ENCODE measurements at places on chromosomes 1 and 21.

DNA sequence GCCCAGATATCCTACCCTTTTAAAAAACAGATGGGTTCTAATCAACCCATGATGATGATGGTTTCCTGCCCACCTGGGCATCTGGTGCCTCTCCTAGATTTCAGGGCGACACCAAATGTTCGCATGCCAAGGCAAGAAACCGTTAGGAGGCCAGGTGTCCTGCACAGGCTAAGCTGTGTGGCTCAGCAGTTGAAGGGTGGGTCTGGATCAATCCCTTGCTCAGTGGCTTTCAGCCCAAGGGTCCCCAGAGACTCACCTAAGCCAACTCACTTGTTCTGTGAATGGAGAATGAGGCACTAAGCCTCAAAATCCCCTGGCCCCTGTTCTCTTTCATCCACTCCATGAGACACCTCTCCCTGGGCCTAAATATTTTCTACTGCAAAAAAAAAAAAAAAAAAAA lies 169.1 kb upstream of the EDN2 start:
- no peak for DNase-seq

- DNase-seq: peak; percentile 9
Observed at GRCh38 chr1:42979896-42980800, 21.5 kb upstream of the SLC2A1 start.

DNA sequence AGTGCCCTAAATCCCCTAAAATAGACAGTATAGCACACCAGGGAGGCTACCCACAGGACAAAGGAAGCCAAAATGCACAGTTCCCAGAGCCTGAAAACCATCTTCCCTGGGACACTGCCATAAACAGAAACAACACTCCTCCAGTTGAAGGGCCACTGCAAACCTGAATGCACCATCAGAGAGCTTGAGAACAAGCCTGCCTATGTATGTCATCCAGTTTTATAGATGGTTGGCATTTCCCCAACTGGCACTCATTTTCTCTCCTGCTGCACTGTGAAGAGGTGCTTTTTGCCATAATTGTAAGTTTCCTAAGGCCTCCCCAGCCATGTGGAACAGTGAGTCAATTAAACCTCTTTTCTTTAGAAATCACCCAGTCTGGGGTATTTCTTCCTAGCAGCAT lies 169.0 kb downstream of the AGBL4 start:
- DNase-seq: no peak

- no peak for DNase-seq
Observed at GRCh38 chr1:232047473-232047872, 420.9 kb downstream of the DISC1 start.

GRCh38 chr1:45353685-45354084 lies 13.4 kb upstream of the MUTYH start:
- DNase-seq: no peak

DNA sequence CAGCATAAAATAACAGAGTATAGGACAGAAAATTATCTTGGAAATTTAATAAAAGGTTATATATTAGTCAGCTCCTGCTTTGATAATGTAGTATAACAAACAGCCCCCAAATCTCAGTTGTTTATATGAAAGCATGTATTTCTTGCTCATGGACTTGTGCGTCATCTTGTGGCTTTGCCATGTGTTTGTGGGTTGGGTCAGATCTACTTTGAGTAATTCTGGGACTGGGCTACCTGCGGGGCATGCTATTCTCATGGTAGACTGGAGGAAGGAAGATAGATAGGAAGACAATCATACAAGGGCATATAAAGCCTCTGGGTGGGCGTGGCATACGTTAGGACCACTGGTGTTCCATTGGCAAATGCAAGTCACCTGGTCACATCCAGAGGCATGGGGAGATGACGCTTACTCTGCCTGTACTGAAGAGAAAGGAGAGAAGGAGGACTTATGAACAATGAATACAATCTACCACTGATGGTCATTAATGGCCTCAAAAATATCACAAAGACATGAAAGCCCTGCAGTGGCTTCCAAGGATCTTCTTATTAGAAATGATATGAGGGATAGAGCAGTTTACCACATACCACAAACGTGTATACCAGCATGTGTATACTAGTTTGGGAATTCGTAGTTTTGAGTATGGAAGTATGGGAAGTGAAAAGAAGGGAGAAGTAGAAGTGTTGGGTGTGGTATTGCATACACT lies 267.0 kb downstream of the DISC1 start:
- no peak for DNase-seq

DNA sequence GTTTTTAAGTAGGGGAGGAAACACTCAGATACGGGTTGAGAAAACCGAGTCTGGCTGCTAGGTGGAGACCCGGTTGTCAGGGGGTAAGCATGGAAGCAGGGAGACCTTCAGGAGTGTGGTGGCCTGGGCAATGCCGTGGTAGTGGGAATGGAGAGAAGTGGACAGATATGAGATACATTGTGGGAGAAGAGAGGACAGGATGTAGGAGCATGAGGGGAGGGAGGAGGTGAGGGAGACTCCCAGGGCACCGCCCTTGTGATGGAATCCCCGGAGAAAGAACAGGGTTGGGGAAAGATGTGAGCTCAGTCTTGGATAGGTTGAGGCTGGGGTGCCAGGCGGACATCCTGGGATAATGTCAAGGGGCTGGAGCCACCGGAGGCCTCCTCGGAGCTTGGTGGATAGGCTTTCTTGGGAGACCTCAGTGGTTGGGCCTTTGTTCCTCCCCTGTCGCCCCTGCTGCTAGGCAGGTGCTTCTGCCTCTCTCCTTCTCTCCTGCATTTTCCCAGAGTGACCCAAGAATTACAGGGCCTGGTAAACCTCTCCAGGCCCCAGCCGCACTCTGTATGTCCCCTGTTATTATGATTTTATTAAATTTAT lies 21.3 kb downstream of the ZNF362 start:
- no peak for DNase-seq

- DNase-seq: no peak
Observed at GRCh38 chr1:161483361-161483760, 21.9 kb upstream of the FCGR2A start.

GRCh38 chr1:116525440-116525839 lies 45.4 kb downstream of the CD58 start:
- DNase-seq: no peak

DNA sequence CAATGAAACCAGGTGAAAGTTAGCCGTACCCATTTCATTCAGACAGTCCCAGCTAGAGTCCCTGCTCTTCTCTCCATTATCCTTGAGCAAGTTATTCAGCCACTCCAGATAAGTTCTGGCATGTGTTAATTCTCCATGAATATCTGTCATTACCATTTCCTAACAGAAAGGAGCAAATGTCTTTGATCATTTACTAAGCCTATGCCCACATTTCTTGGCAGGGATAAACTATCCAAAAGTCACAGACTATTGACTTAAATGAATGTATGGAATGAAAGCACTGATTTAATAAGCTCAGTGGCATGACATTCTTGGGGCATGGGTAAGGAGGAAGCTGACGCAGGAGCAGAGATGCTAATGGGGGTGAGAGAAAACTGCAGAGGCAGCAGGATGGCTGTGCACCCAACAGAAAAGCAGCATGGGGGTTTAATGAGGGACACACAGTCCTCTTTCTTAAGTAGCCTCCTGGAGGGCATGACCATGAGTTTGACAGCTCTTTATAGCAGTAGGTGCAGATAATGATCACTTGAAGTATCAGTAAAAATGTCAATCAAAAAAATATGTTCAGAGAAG lies 17.6 kb upstream of the DHCR24 start:
- no peak for DNase-seq

All from CD4-positive, alpha-beta T cell treated with Interleukin-21 for 1 hour (primary cell).